ENCODE measurements at places on chromosomes 12 and 14.

GRCh38 chr12:27164330-27165040 lies 79.6 kb upstream of the STK38L start:
- DNase-seq: no peak

- no peak for DNase-seq
Measured at GRCh38 chr12:32788405-32788804, 32.7 kb upstream of the YARS2 start.

DNA sequence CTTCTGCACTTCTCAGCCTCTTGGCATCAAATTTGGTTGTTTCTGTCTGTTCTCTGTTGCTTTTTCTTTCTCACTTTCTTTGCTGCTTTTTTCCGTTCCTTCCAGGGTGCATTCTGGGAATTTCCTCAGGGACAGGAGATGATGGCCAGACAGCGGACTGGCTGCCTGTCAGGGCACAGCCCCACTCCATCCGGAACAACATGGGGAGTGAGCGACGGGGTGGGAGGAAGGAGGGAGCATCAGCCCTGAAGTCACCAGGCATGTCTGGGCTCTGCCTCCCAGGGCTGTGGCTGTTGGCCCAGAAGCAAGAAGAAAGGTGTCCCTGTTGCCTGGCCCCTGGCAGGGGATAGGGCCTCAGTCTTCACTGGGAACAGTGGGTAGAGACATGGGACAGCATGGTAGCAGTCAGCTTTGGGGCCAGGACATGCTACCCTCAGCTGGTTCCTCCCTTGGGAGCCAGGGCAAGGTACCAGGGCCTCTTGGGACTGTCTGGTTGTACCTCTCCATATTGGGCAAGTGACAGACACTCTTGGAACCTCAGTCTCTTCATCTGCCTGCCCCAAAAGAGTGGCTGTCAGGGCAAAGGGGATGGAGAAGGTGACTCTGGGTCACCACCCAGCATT lies 8.6 kb downstream of the PGF start:
- DNase-seq: no peak

- no peak for DNase-seq
Measured at GRCh38 chr12:83664650-83665049, 977.9 kb downstream of the TMTC2 start.

DNA sequence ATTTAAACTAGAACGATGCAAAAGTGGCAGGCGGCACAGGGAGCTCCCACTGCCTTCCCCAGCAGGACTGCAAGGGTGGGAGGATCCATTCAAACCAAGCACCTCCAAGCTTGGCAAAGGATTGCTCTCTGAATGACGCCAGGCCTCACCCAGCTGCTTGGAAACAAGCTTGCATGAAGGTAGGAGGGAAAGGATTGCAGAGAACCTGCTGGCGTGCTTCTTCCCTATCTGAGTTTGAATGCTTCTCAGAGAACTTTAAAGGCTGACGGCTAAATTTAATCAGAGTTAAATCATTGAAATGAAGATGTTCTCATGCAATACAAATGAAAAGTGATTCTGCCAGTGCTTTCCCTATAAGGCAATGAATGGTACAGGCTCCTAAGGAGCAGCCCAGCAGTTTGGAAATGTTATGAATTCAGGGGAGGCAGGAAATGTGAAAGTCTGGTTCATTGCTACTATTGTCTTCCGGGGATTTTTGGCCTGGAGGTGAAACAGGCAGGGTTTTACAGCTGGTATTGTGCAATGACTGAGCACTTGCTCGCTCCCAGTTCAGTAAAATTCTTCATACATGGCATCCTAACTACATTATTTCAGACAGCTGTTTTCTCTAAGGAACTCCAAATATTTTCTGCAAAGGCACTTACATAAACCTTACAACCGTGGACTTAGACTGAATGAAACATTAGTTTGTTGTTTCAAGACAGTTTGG lies 31.9 kb upstream of the DUSP6 start:
- DNase-seq: no peak

DNA sequence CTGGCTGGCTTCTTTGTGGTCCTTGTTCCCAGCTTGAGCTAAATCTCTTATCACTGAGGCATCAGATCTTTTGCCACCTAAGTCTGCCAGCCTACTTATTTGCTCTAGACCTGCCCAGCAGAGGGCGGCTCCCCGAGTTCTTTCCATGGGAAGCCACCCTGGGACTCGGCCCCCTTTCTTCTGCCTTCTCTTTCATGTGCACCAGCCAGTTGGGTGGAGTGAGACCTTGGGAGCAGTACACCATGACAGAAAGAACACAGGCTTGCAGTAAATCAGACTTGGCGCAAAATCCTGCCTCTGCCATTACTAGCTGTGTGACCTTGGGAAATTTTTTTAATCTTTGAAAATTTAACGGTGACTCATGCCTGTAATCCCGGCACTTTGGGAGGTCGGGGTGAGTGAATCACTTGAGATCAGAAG lies 7.4 kb downstream of the SMAGP start:
- peak; percentile 65 for DNase-seq

- no peak for DNase-seq
Measured at GRCh38 chr12:2236506-2237294, 183.9 kb downstream of the CACNA1C start.

- no peak for DNase-seq
Measured at GRCh38 chr14:37253905-37254304, 56.2 kb downstream of the MIPOL1 start.

GRCh38 chr14:71290960-71291466 lies 383.8 kb downstream of the PCNX1 start:
- peak; percentile 72 for DNase-seq

DNA sequence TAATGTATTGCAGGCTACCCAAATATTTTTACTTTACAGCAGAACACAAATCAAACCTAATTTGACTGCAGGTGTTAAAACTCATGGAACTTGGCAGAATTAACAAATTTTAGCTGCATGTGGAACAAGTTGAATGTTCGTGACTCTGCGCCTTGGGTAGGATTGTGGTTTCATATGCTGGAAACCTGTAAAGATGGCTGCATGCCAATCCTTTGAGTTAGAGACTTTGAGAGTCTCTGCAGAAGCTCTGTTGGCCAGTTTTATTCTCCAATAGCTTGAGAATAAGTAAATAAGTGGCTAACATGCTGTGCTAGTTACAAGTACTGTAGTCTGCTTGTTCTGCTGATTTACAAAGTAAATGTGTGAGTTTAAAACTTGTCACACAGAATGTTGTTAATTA lies 77.8 kb downstream of the PDE6H start:
- peak; percentile 50 for DNase-seq

DNA sequence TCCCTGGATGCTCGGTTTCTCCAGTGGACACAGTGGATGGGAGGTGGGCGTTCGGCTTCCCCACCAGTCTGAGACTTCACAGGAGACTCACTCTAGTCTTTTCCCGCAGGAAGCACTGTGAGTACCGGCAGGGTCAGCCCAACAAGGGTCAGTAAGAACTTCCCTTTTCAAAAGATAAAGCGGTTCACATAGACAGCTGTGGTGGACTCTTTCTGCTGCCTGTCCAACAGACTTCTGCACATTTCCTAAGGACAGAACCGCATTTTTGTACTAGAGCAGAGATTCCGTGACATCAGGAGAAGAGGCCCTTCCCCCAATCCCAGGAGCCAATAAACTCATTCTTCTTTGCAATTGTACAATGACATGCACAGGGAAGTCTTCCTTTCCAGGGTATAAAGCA lies 10.4 kb downstream of the LTBR start:
- DNase-seq: no peak

GRCh38 chr14:105358140-105358846 lies 40.0 kb upstream of the TEX22 start:
- DNase-seq: no peak

DNA sequence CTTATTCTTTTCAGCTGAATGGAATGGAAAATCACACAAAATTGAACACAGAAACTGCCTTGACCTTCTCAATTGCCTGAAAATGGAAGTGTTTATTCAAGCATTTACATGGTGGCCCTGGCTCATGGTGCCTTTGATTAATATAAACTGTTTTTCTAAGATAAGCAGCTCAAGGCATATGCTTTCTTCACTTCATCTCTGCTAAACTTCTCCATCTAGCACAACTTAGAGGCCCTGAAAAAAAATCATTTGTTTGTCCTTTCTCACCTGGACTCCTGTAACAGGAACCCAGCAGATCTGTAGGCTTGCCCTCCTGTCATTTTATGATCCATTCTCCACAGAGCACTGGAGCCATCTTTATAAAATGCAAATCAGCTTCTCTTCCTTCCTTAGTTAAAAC lies 117.5 kb upstream of the KRR1 start:
- no peak for DNase-seq

- DNase-seq: no peak
Measured at GRCh38 chr12:90333424-90333823, 621.6 kb downstream of the CCER1 start.

DNA sequence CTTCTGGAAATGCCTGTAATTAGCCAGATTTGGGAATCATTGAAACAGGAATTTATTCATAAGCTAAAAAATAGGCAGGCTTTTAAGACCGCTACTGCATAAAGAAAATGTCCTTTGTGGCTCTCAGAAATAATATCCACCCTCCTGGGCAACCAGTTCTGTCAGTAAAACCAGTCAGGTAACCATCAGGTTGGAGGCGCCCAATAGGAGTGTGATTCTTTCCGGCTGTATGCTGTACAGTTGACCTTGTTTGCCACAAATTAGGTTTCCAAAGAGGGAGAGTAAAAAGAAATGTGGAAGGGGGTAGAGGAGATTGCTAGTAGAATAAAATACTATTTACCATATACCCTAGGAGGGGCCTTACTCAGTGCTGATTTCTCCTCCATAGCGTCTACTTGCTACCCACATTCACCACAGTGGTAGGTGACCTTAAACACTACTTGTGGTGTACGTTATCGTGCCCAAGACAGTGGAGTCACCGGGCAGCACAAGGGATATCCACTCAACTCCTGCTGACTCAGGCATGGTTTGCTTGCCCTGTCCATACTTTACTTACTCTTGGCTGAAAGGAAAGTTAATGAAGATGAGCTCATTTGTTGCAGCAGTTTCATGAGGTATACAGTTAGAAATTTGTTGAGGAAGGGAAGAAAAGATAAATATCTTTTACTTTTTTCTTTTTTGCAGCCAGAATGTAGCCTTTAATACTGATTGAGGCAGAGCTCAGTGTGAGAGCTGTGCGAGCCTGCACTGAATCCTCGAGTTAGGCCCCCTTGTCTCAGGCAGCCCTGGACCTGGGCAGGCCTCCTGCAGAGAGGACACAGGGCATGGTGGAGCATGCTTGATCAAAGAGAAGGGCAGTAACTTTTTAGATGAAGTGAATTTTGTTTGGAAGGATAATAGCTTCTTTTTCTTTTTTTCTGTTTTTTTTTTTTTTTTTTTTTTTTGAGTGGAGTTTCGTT lies 76.7 kb downstream of the DIP2B start:
- no peak for DNase-seq

DNA sequence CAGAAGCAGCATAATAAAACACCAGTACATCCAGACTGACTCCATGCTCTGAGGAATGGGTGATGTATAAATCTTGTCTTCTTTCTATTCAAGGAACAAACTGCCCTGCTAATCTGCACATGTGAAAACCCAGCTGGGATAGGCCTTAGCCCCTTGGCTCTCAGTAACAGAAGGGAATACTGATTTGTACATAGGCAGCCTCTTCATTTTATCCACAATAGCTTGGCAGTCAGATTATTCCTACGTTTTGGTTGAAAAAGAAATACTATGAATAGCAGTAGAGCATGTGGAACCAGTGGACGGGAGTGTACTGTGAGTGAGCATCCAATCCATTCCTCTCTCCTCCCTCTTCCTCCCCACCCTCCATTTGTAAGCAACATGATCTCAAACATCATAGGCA lies 113.5 kb upstream of the ARHGAP5 start:
- no peak for DNase-seq

- DNase-seq: no peak
Measured at GRCh38 chr12:63305901-63306875, 155.2 kb upstream of the AVPR1A start.

DNA sequence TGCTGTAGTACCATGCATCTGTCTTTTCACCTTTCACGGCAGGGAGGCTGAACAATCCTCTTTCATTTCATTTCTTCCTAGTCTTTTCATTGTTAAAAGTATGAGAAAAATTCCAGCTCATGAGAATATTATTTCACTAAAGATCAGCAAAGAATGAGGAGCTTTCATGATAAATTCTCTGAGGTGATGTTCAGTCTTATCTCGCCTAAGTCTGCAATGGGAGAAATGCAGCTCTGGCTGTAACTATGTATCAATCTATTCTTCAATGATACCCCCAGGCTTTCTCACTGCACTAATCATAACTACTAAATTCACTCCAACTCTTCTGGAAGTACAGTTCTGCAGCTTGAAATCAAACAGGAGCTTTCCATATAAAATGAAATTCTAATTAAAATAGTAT lies 15.7 kb downstream of the FOXG1 start:
- no peak for DNase-seq

DNA sequence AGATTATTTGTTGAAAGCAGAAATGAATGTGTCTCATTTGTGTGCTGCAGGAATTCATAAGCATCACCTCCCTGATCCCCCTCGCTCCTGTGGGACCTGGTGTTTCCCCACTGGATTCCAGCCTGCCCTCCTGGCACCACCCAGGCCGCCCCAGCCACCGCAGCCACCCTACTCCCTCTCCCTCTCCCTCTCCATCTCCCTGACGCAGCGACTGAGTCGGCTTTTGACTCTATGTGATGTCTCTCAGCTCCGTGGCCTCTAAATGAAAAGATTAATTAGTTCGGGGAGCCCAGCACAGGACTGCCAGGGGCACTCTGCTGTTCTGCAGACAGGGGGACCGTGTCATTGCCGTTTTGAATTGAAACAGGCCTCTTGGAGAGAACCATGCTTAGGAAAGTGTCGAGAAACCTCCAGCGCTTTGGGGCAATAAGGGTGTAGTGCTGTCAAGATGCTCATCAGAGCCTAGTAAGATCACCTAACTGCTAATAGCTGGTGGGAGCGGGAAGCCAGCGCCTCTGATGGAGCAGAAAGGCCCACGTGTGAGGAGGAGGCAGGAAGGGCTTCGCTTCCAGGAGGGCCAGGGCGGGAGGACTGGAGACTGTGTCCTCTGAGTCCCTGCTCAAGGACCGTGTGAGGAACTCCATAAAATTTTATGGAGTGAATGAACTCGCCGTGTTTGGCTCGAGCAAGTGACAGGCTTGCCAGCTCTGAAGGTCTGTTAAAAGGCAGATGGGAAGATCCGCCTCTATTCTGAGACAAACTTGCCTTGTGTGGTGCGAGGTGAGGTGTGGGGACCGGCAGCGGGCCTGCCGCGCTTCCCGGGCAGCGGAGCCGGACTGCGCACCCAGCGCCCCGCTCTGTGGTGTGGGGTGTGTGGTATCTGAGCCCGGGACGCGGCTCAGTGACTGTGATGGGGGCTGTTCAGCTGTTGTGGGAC lies 157.4 kb upstream of the C14orf180 start:
- no peak for DNase-seq

DNA sequence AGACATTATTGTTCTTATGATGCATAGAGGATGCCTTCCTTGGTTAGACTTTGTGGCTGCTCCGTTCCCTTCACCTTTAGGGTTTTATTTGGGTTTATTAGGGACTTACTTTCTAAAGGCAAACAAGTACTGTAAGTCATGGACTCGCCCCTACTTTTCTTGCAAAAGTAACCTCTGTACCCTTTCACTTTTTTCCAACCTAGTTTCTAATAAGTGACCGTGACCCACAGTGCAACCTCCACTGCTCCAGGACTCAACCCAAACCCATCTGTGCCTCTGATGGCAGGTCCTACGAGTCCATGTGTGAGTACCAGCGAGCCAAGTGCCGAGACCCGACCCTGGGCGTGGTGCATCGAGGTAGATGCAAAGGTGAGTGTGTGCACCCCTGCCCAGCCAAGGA lies 72.7 kb downstream of the SMOC1 start:
- no peak for DNase-seq

- no peak for DNase-seq
Measured at GRCh38 chr12:50453872-50454271, 50.9 kb upstream of the DIP2B start.
